ENCODE measurements at places on chromosomes 16 and 17. TPM values are rescaled to one million over a fixed set of nuclear protein-coding genes. Genes with fewer than 3 reads are reported as not detected.

DNA sequence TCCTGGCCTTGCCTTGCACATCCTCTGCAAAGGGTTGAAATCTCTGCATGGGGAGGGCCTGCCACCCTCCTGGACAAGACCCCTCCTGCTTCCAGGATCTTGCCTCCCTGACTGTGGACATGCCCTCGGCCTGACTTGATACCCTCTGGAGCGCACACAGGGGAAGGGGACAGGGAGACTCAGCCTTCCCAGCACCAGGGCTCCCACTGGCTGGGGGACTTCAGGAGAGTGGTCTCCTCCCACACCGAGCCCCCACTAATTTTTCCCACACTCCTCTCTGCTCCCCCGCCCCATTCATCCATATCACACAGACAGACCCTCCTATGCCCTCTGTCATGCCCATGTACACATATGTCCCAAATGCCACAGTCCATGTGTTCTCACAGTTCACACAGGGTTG, 14.3 kb downstream of the SGCA start:
- DNase-seq = peak; percentile 66

- peak; percentile 92 for DNase-seq
Observed at GRCh38 chr16:87968541-87968940, 17.3 kb downstream of the BANP start.

Gene KRT28
- not detected for total RNA-seq

Gene SEZ6
- total RNA-seq = not detected

- DNase-seq = no peak
Observed at GRCh38 chr16:21645261-21645721, 7.1 kb downstream of the IGSF6 start.

- DNase-seq = peak; percentile 75
Observed at GRCh38 chr16:66662445-66663194, 33.9 kb downstream of the CMTM4 start.

Gene TBC1D3E
- not detected for total RNA-seq
